CD4-positive, alpha-beta T cell treated with Interleukin-4 for 1 hour (primary cell): ENCODE measurements at places on chromosomes 6 and 20.

DNA sequence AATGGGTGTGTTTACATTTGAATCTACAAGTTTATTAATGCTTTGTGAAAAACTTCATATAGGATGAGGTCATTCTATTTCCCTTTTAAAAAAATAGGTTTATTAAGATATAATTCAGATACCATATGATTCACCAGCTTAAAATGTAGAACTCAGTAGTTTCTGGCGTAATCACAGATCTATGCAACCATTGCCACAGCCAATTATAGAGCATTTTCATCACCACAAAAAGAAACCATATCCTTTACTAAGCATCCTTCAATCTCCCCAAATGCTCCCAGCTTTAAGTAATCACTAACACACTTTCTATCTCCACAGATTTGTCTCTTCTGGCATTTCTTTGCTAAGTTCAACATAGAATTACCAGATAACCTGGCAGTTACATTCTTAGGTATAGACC is 137.2 kb downstream of the PTPRT start:
- no peak for DNase-seq

DNA sequence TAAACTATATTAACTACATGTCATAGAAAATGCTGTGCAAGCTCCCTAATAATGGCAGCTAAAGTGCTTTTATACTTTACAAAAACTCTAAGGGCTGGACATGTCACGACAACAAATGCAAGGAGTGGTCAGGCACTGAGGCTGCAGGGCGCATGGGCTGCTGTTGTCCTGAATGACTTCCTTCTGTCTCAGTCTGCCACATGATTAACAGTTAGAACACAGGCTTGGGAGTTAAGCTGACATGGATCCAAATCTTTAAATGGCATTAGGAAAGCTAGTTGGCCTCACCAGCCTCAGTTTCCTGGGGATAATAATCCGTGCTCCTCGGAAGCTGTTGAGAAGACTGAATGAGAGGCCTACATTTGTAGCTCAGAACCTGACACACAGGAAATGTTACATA is 57.4 kb downstream of the PREP start:
- DNase-seq: no peak

GRCh38 chr20:57698116-57698866 is 11.5 kb downstream of the PMEPA1 start:
- DNase-seq: no peak

DNA sequence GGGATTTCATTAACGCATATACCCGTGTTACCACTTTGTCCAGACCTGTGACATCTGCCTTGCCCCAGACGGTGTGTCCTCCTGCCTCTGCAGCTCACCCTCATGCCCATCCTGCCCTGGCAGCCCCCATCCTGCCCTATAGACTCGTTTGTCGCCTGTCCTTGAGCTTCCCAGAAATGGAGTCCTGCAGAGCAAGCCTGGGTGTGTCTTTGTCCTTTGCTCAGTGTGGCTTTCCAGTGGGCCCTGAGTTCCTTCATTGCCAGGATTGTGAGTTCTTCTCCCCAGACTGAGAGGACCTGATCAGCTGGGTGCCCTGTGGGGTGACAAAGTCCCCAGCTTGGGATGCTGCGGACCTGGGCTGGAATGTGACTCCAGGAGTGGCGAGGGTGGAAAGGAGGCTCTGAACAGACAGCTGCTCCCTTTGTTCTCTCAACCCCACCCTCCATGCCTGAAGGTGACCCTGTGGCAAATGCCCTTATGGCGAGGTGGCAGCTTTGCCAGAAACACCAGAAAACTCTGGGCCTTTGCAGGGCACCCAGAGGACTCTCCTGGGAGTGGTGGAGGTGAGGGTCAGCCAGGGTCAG is 2.4 kb upstream of the CST3 start:
- DNase-seq: no peak

- DNase-seq: no peak
Measured at GRCh38 chr6:107661291-107661690, 162.8 kb downstream of the SCML4 start.

- DNase-seq: no peak
Measured at GRCh38 chr6:164827537-164827936, 481.9 kb downstream of the C6orf118 start.

GRCh38 chr6:7138921-7139358 is 31.2 kb downstream of the RREB1 start:
- DNase-seq: peak; percentile 73

- DNase-seq: peak; percentile 63
Measured at GRCh38 chr6:33905071-33905609, 101.3 kb upstream of the MLN start.

DNA sequence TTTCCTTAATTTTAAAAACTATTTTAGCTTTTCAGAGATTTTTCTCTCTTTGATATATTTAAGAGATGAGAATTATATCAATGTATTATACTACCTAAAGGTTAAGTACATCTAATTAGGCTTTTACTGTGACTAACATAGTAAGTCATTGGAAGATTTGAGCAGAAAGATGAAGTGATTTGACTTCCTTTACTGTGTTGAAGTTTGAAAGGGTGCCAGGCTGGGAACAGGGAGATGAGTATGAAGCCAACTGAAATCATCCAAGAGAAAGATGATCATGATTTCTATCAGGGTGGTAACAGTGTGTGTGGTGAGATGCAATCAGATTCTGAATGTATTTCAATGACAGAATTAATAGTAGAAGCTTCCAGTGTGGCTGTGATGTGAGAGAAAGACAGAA is 87.3 kb downstream of the TRDN start:
- DNase-seq: no peak

- DNase-seq: peak; percentile 55
Measured at GRCh38 chr6:34986845-34987246, 97.8 kb downstream of the ANKS1A start.

DNA sequence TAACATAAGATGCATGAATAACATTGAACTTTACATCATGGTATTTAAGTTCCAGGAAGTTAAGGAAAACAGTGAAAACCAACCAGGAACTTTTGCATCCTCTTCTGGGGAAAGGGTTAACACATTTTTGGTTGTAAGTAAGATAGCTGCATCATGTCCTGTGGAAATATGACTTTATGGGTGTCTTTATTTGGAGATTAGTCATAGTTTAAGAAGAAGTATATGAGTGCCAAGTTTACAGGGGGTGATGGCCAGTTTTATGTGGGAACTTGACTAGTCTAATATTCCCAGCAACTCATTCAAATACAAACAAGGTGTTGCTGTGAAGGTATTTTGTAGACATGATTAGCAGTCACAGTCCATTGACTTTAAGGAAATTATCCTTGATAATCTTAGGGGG is 78.0 kb downstream of the PDE10A start:
- DNase-seq: no peak

DNA sequence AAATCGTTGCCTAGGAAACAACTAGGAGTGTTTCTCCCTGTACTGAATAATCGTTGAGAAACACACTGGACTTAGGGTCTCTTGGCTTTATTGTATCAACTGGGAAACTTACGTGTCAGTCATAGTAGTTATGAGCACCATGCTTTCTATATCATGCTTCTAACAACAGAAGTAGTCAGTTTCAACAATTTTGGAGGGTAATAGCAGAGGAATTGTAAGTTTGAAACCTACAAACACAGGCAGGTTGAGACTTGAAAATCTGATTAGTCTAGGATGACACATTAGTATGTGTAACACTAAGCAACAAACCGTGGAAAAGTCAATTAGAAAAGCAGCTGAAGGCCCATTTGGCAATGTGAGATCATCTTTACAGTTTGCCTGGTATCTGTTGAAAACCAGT is 43.9 kb upstream of the FABP7 start:
- no peak for DNase-seq

- no peak for DNase-seq
Measured at GRCh38 chr6:82208913-82209312, 38.6 kb downstream of the IBTK start.

DNA sequence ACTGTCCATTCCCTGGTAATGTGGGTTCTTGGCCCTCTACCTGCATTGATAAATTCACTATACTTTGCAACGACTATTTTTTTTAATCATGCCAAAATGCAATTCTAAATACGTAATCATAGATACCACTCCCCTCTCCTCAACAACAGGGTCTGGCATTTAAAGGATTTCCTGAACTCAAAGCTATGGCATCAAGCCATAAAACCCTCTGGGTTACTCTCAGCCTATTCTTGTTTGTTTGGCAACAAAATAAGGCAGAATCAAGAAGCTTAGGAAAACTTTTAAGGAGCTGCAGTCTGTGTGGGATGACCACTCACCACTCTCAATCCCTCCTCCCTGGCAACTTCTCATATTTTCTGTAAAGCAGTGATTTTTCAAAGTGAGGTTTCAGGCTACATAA is 669.9 kb upstream of the ID4 start:
- no peak for DNase-seq

- no peak for DNase-seq
Measured at GRCh38 chr20:34964486-34964885, 8.8 kb downstream of the MYH7B start.

DNA sequence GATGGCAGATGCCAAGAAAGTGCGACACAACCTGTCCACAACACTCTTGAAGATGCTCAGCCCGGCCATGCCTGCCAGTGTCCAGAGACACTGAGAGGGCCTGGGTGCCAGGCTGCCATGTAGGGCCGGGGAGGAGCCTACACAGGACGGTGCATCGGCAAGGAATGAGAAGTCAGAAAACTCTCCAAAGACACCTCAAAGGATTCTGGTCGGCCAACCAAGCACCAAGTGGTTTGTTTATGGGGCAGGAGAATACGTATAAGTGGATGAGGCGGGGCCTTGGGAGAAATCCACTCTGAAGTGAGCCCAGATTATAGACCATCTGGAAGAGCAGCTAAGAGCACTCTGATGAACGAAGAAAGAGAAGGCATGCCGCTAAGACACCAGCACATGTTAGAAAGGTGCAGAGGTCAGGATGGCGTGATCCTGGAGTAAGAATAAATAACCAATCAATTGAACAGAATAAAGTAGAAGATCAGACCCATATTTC is 120.7 kb upstream of the FOXQ1 start:
- no peak for DNase-seq

- DNase-seq: no peak
Measured at GRCh38 chr6:4208158-4208557, 72.8 kb upstream of the ECI2 start.

GRCh38 chr20:17952692-17953684 is 15.6 kb downstream of the SNX5 start:
- DNase-seq: no peak

DNA sequence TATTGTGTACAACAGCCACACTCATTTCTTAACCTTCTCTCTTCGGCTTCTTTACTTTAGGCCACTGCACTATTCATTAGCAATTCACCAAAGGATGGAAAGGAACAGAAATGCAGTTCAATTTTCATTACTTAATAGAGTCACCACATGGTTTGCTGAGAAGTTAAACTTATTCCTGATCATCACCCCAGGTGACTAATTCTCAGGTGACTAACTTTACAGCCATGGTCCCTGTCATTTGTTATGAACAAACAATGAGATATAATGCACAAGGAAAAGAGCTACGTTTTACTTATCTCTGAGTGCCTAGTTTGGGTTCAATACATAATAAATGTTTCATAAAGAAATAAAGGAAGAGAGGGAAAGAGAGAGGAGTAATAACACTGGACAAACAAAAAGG is 45.8 kb upstream of the DST start:
- no peak for DNase-seq

DNA sequence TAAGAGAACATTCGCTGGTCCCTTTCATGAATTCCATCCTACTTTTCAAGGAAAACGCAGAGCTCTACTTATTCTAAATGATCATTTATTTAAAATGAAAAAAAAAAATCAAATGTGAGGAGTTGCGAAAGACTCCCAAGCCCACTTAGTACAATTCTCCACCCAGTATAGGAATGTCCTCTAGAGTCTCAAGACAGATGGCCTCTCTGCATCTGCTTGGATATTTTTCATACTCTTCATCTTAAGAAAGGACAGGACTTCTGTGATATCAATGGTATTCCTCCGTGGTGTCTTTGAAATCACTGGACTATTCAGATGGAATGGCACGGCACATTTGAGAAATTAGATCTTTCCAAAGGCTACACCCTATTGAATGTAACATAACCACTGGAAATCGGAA is 107.1 kb downstream of the PTPRK start:
- no peak for DNase-seq

DNA sequence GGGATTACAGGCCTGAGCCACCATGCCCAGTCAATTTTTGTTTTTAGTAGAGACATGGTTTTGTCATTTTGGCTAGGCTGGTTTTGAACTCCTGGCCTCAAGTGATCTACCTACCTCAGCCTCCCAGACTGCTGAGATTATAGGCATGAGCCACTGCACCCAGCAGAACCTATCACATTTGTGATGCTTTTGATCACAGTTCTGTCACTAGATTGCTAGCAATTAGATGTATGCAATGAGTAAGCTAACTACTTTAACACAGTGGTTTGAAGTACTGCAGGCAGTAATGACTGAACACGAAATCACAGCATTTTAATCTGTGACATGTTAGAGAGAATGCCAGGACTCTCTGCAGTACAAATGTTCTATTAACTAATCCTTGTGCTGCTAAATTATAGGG is 19.6 kb upstream of the SAMHD1 start:
- DNase-seq: no peak

GRCh38 chr6:31669676-31670075 is at the start of gene LY6G5B:
Gene LY6G5B (plus strand): TSS chr6:31669976. CDS start chr6:31670951, 975 bp downstream.
- no peak for DNase-seq

- DNase-seq: no peak
Measured at GRCh38 chr6:46255528-46255927, 84.7 kb upstream of the ENPP5 start.

GRCh38 chr20:8144282-8145245 is 12.5 kb downstream of the PLCB1 start:
- peak; percentile 21 for DNase-seq

DNA sequence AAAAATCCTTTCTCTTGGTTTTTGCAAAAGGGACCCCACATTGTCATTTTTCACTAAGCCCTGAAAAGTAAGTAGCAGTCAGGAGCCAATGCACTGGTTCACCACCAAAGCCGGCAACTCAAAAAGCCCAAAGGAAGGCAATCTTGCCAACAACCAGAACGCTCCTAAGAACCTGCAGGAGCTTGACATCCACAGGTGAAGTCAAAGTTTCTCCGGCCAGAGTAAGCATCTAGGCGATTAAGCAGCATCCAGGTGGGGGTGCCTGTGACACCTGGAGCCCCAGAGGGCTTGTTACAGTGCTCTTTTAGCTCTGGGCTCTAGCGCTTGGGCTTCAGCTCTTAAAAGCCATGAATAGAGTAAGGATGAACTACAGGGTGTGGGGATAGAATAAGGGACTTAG is 36.1 kb downstream of the SLC35D3 start:
- DNase-seq: no peak

DNA sequence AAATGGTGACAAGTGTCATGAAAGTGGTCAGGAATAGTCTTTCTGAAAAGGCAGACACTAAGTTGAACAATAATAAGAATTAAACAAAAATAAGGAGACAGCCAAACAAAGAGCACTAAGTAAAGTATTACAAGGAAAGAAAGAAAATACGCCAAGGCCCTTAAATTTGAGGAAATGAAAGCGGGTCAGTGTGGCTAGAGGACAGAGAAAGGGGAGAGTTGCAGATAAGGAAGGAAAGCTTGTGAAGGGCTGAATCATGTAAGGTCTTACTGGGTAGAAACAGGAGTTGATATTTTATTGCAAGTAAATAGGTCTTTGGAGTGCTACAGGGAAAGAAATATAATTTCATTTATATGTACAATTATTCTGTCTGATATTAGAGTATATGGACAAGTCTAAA is 732.1 kb downstream of the EPHA7 start:
- no peak for DNase-seq

GRCh38 chr6:158086504-158087223 is 81.4 kb downstream of the SERAC1 start:
- DNase-seq: peak; percentile 38
